ENCODE measurements at places on chromosomes 5 and 9.

- no peak for DNase-seq
Measured at GRCh38 chr9:96382839-96383164, 709 bp downstream of the SLC35D2 start.

GRCh38 chr5:108607421-108607820, 140.3 kb upstream of the FER start:
- DNase-seq: no peak

- DNase-seq: no peak
Measured at GRCh38 chr5:3994628-3995027, 399.0 kb downstream of the IRX1 start.

DNA sequence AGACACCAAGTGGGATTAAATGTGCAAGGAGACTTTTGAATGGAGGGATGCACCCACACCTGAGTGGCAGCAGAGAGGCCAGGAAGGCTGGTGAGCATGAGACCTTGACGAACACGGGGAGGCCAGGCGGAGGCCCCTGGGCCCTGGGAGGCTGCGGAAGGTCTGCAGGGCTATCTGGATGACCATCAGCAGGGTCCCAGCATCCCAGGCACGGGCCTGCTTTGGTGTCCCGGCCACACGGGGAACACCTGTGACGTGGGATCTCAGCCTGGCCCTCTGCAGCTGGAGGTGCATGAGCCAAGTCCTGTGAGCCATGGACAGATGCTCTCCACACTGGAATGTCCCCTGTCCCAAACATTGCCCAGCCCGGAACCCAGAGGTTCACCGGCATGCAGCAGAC, 174.0 kb upstream of the FOXD4L5 start:
- DNase-seq: no peak

- no peak for DNase-seq
Measured at GRCh38 chr9:107547303-107547702, 57.7 kb upstream of the KLF4 start.

DNA sequence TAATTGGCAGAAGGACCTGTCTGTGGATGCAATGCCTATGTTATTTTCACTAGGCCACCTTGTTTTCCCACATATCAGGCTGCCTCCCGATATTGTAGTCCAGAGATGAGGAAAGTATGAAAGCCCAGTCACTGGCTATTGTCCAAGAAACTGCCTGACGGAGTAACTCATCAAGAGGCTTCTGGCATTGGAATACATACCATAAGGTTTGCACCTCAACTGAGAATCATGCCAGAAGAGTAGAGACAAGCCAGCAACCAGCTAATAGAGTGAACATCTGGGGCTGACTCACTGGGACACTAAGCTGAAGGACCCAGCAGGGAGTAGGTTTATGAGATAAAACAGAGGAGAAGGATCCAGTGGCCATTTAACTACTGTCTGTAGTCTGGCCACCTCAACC, 137.2 kb upstream of the FST start:
- no peak for DNase-seq

GRCh38 chr9:18333157-18333556, 140.8 kb upstream of the ADAMTSL1 start:
- DNase-seq: no peak

DNA sequence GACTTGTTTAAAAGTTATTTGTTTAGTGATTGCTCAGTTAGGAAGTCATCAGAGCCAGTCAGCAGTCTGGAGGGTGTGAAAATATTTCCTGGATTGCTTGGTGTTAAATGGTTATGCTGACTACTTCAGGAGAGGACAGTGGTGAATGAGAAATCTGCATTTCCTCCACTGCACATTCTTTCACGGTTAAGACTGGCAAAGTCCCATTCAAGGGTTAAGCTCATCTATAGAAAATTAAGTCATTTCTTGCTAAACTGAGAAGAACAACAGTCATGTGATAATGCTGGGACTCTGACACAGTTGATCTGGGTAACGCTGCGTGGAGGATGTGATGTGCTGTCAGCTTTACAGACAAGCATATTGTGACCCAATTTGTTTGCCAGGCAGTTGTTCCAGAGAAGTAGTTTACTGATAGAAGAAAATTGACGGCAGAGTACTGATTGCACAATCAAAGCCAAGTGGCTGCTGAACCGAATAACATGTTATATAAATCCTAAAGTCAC, 80.4 kb downstream of the GRAMD2B start:
- peak; percentile 3 for DNase-seq

GRCh38 chr9:117952581-117952980, 248.4 kb downstream of the TLR4 start:
- no peak for DNase-seq

DNA sequence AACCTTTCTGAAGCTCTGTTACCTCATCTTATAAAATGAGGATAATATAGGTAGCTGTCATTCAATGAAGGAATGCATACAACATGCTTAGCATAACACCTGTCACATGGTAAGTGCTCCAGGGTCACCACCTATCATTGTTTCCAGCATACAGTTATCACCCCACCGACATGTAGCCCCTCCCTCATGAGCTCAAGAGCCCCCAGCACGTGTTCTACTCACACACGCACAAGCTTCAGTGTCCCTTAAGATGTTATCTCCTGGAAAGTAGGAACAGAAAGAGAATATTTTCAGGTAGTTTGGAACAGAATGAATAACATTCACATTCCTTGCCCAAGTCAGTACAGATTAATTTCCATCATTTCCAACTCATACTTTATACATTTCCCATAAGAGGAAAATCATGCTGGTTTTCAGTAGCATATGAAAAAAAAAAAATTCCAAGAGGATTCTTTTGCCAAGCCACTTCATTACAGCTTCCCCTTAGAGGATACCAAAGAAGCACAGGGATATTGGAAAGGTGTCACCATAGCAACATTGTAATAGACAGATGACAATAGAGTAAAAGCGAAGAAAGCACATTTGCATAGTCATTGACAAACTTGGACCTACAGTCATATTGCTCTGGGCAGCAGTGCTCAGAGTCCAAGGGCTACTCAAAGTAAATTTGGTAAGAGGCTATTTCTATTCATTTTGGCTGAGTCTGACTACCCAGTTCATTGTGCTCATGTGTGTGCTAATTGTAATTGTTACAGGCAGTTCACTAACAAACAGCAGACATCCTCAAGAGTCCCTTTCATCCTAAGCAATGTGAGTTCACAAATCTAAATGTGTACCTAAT, 1.5 kb upstream of the MOB3B start:
- DNase-seq: no peak

DNA sequence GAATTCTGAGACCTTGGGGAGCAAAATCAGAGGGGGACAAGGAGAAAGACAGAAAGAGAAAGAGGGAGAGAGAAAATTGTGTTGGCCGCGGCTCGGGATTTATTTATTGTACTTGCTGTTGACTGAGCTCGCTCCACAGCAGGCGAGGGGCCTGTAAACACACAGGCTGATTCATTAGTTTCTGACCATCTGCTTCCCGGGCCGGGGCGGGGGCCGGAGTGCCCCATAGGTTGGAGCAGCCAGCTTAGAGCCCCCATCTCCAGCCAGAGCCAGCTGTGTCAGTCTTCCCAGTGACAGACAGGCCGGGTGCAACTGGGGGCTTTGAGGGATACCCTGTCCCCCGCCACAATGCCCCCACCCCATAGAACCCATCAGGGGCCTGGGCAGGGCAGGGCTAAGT, 30.9 kb downstream of the NTNG2 start:
- DNase-seq: no peak

GRCh38 chr5:177018341-177018740, 4.2 kb upstream of the ZNF346 start:
- no peak for DNase-seq

- no peak for DNase-seq
Measured at GRCh38 chr5:38814879-38815278, 30.9 kb upstream of the OSMR start.

GRCh38 chr5:111743512-111743911, 13.5 kb downstream of the NREP start:
- no peak for DNase-seq

- no peak for DNase-seq
Measured at GRCh38 chr5:64599226-64599625, 91.1 kb upstream of the SHISAL2B start.

All from CD4-positive, alpha-beta T cell treated with Interleukin-10 for 1 hour (primary cell).